ENCODE measurements at places on chromosomes 16 and 17.

- DNase-seq: no peak
Observed at GRCh38 chr16:87322833-87323726, 5.9 kb upstream of the C16orf95 start.

GRCh38 chr17:3846437-3847164 is 555 bp upstream of the NCBP3 start:
- no peak for DNase-seq

- DNase-seq: no peak
Observed at GRCh38 chr16:27853101-27853500, 210.4 kb downstream of the GSG1L start.

- DNase-seq: no peak
Observed at GRCh38 chr17:47744168-47745036, 11.4 kb downstream of the TBX21 start.

DNA sequence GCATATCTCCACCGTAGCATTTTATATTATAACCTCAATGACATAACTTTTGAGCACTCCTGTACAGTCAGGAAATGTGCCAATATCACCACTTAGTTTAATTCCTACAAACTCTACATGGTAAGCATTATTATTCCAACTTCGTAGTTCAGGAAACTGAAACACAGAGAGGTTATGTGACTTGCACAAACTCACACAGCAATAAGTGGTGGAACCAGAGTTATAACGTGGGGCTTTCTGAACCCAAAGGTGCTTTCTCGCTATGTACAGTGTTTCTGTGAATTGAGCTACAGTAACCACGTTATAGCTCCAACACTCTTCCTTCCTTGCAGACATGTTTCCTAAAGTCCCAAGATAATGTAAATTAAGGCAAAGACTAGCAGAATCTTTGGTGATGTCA is 330.2 kb downstream of the GRIN2A start:
- DNase-seq: no peak

GRCh38 chr17:8223356-8224126 is 13.2 kb upstream of the AURKB start:
- DNase-seq: peak; percentile 72

DNA sequence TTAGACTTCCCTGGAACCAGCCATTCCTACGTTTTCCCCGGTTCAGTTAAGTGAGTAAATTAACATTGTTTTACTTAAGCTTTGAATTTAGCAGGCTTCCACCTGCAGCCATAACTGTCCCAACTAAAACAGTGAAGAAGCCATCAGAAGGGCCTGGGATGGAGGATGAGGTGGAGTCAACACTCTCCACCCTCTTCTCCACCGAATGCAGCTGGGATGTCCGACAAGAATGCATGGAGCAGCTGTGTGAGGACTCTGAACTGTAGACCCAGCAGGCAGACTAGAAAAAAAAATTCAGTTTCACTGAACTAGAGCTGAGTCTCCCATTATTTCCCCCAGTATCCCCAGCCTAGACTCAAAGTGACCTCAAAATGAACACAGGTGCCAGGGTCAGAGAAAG is 114.8 kb downstream of the C16orf95 start:
- DNase-seq: no peak

DNA sequence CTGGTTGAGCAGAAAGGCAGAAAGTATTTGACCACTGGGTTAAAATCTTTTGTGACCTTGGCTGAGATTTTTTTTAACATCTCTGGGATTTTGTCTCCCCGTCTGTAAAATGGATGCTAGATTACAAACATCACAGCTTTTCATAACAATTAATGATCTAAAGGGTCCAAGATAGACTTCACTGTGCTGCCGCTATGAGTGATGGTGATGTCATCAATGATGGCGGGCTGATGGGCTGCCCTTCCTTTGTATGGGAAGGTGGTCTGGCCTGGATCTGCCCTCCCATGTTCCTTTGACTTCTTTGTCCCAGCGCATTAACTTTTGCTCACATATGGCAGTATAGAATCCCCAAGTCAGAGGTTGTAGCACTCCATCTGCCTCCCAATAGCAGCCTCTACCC is 116.7 kb downstream of the IRX5 start:
- no peak for DNase-seq

DNA sequence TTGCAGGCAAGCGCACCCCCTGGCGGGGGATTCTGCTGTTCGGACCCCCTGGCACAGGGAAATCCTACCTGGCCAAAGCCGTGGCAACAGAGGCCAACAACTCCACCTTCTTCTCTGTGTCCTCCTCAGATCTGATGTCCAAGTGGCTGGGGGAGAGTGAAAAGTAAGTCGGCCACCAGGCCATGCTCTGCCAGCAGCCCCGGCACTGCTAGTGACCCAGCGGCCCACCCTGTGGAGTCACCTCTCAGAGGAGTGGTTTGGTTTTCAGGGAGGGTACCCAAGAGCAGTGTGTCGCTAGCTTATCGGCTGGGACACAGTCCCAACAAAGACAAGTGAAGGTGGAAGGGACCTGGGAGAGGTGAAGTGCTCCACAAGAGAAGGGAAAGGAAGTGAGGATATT is 8.2 kb downstream of the VPS4A start:
- DNase-seq: no peak

DNA sequence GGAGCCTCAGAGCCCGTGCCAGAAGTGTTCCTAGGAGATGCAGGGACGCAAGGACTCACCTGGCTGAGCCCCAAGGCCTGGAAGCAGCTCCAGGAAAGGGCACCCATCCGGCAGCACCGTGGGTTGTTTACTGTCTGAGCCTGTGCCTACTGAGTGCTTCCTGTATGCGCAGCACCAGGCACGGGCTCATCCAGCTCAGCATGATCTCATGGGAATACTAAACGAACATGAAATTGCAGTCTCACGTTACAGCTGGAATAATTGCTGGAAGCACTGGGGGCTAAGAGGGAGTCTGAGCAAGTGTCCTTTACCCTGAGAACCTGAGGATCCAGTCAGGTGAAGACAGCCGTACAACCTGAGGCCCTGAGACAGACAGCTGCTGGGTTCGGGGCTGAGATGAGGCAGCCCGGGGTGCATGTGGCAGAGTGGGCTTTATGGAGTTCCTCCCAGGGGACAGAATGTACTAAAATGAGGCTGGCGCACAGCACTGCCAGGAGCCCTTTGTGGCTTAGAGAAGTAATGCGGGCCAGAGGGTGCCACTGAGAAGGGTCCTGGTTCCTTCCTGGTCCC is 5.4 kb downstream of the CTRL start:
- no peak for DNase-seq

- DNase-seq: no peak
Observed at GRCh38 chr17:66717641-66718058, 117.3 kb upstream of the CACNG5 start.

GRCh38 chr17:13599864-13600263 is 1.9 kb downstream of the HS3ST3A1 start:
- no peak for DNase-seq

- DNase-seq: no peak
Observed at GRCh38 chr17:17474341-17474740, 2.5 kb upstream of the MED9 start.

DNA sequence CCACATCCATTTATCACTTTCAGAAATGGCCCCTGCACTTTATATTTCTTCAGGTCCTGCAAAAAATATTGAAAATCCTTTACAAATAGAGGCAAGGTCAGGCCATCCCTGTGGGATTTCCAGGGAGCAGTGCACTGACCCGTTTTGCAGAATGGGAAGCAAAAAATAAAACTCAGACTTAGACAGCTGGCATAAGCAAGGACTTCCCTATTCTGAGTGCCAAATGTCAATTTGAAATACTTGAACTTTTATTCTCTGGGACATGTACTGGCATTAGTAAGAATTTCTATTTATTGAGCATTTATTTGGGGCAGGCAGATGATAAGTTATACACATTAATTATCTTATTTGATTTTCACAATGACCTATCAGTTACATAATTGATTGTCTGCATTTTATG is 32.4 kb downstream of the PRKCB start:
- DNase-seq: no peak

DNA sequence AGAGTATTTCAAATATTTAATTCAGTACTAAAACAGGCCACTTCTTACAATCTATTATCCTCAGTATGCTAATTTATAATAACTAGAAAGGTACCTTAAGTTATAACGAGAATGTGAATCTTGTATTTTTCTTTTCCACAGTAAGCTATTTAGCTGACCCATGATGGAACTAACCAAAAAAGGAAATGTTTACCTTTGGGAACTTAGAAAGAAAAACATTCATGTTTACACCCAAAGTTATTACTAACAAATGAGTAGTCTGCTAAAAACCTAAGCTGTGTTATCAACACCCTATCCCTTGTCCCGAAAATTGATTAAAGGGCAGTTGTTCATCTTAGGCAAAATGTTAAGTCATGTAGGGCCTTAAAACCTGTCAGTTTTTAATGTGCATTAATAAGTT is 8.1 kb downstream of the GNA13 start:
- no peak for DNase-seq

Data from lung (tissue), 17 donors.